ENCODE measurements at places on chromosomes 12 and 14.
A peak's percentile ranks its signal among the peaks of the same experiment; 100 is the strongest.

DNA sequence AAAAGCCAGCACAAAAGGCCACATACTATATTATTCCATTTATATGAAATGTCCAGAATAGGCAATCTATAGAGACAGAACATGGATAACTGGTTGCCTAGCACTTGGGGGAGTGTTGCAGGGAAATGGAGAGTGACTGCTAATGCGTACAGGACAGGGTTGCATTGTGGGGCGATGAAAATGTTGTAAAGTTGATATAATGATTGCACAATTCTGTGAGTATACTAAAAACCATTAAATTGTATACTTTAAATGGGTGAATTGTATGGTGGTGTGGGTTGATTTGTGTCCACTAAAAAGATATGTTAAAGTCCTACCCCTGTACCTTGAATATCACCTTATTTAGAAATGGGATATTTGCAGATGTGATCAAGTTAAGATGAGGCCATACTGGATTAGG, 7.0 kb upstream of the CAPRIN2 start:
- DNase-seq: no peak

- peak; percentile 68 for DNase-seq
These were observed 44.6 kb downstream of the SFSWAP start for GRCh38 chr12:131755305-131756113.

DNA sequence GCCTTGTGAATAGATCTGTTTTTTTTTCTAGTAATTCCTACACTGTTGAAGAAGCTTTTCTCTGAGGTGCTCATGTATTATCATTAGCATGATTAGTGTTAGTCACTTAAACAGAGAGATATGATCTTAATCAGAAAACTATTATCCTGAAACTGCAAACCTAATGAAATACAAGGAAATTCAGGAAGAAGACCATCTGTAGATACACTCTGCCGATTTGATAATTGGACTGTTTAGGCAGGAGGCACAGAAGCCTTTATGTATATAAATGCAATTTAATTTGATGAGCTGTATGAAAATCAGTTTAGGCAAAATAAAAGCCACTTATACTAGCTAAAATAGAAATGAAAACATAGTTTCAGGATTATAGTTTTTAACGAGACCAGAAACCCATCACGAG, 23.3 kb downstream of the PDZRN4 start:
- DNase-seq: no peak

DNA sequence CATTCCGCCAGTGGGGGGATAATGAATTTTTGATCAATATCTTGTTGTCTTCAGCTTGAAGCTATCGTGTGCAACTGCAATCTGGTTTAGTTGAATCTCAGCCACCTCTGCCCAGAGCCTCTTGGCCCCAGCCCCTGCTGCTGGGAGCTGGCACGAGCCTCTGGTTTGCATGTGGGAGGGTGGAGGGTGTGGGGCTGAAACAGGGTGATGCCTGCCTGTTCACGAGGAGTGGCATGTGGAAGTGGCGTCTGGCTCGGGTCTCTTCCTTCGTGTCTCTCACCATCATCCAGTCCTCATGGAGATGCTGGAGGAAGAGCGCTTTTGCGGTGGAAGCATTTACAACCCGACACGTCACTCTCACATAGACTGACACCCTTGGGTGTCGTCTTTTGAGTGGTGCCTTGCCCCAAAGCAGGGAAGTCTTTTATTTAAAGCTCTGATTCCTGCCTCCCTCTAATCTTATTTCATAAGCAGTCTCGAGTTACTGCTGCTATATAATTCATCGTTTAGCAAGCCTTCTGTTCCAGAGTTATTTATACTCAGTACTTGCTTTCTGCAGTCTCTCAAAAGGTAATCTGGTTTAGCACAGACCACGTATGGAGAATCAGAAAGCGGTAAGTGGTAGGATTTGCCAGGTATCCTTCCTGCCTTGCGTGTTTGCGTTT, 64.5 kb downstream of the AACS start:
- DNase-seq: no peak

DNA sequence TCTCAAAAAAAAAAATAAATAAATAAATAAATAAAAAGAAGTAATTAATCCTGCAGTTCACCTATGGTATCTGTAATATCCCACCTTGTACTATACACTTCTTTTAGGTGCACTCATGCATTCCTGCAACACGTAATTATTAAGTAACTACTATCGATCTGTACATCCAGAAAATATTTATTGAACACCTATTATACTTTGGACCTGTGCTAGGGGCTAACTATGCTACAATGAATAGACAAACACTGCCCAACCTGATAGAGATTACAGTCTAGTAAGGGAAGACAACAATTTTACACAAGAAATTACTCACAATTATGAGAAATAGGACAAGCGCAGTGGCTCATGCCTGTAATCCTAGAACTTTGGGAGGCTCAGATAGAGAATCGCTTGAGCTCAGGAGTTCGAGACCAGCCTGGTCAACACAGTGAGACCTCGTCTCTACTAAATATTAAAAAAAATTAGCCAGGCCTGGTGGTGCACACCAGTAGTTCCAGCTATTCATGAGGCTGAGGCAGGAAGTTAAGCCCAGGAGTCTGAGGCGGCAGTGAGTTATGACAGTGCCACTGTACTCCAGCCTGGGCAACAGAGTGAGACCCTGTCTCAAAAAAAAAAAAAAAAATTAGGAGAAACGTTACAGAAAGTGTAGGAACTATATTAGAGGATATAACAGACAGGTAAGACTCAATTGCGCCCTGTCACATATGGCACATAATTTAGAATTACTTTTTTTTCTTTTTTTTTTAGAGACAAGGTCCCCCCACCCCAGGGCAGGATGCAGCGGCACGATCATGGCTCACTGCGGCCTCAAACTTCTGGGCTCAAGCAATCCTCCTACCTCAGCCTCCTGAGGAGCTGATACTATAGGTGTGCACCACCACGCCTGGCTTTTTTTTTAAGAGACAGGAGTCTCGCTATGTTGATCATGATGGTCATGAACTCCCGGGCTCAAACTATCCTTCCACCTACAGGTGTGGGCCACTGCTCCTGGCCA, 1.2 kb downstream of the NRDE2 start:
- DNase-seq: no peak

DNA sequence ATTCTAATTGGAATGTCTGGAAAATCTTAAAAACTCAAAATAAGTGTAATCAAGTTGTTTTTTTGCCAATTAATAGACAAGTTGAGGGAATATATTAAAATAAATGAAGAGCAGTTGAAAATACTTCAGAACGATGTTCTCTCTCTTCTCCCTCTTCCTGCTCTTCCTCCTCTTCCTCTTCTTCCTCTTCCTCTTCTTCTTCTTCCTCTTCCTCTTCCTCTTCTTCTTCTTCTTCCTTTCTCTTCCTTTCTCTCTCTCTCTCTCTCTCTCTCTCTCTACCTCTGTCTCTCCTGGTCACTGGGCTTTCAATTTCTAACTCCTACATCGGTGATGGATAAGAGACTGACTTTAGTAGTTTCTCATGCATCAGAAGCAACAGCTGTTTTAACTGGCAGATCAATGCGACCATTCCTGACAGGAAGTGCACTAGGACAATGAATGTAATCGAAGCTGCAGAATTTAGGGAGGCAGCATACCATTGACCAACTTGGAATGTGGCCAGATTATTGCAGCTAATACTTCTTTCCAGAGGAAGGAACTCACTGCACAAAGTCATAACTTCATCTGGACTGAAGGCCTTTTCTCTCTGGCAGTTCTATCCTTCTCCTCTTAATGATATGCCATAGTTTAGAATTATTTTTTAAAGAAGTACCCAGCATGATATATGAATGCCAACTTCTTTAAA, 13.8 kb upstream of the TMTC2 start:
- no peak for DNase-seq

DNA sequence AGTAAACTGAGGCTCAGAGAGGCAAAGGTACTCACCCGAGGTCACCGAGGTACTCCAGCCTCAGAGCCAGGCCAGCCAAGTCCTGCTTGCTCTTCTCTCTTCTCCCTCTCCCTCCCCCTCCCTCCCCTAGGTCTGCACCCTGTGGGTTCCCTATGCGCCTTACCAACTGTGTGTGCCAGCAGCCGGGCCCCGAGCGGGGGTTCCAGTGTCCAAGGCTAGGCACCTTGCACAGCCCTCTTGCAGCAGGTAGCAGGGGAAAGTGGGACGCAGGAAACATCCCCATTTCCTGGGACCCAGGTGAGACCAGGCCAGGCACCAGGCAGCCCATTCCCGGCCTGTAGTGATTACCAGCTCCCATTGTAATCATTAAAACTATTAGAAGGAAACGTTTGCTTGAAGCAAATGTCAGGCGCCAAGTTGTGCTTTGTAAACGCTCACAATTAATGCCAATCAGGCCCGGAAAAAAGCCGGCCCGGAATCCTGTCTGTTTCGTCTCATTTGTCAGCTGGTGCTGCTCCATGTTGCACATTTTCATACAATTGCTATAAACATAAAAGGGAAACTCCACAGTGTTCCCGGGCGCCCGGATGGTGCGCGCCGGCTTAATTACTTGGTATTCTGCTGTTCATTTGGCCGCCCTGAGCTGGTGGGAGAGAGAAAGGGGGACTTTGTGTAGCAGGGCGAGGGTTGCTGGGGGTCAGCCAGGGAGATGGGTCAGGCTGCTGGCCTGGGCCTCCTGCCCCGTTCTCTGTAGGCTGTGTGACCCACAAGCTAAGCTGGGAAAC, 11.9 kb downstream of the FAM222A start:
- no peak for DNase-seq

GRCh38 chr14:42563313-42563712, 956.6 kb downstream of the LRFN5 start:
- no peak for DNase-seq

DNA sequence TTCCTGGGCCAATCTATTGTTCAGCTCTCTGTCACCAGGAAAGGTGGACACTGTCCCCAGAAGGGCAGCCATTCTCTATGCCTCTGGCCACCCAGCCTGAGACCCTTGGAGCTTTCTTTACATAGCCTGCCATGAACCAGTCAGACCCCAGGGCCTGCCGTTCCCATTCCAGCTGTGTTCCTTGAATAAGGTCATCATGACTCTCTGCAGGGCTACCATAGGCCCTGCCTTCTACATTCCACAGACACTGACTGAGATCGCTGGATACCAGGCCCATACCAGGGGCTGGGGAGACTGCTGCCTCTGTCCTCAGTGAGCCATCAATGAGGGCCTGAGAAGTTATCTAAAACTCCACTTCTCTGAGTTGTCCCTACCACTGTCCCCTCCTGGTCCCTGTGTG, 75.5 kb downstream of the SYNE3 start:
- no peak for DNase-seq

- no peak for DNase-seq
These were observed 103.2 kb upstream of the MDGA2 start for GRCh38 chr14:47778631-47779030.

DNA sequence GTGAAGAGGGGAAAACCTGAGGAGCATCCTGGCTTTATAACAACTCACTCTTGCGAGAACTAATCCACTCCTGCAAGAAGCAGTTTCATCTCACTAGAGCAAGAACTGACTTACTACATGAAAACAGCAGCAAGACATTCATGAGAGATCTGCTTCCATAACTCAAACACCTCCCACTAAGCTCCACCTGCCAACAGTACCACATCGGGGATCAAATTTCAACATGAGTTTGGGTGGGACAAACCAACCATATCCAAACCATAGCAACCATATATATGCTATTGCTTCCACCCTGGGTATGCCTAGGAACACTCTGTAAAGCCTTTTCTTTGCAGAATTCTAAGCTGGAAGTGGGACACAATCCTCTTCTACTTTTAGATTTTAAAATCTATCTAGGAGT, 13.9 kb upstream of the AVPR1A start:
- no peak for DNase-seq

- no peak for DNase-seq
These were observed 20.0 kb downstream of the KCNK10 start for GRCh38 chr14:88303041-88303440.

DNA sequence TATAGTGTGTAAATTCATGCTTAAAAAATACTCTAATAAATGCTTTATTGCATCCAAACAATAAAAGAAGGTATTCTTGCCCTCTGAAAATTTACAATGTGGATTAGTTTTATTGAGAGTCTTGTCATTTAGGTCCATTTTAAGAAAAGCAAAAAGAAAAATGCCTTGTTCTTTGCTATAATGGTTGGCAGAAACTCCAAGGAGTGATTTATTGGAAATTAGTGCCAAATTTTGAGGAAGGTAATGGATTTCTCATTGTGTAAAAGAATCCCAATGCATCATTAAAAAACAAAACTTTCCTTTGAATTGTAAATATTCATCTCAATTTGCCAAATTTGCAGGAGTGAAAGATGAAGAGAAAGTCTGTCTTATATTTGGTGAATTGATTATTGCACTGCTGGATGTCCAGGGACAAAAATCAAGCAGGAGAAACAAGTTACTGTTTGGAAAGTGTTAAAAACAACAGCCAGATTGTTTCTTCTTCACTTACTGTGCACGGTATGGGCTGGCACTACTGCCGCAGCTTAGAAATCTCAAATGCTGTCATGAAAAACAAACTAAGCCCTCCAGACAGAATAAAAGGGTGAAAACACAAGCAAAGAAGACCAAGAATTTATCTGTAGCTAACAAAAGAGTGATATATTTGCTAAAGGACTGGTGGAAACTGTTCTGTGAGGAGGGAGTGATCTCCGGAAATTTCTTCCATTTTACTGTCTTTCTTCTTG, 511.7 kb downstream of the TMTC2 start:
- no peak for DNase-seq

GRCh38 chr12:20101046-20101445, 267.3 kb upstream of the PDE3A start:
- DNase-seq: no peak

GRCh38 chr12:54161481-54162437, 27.0 kb downstream of the SMUG1 start:
- DNase-seq: no peak

- DNase-seq: no peak
These were observed 354.4 kb downstream of the MED13L start for GRCh38 chr12:115922952-115923564.

DNA sequence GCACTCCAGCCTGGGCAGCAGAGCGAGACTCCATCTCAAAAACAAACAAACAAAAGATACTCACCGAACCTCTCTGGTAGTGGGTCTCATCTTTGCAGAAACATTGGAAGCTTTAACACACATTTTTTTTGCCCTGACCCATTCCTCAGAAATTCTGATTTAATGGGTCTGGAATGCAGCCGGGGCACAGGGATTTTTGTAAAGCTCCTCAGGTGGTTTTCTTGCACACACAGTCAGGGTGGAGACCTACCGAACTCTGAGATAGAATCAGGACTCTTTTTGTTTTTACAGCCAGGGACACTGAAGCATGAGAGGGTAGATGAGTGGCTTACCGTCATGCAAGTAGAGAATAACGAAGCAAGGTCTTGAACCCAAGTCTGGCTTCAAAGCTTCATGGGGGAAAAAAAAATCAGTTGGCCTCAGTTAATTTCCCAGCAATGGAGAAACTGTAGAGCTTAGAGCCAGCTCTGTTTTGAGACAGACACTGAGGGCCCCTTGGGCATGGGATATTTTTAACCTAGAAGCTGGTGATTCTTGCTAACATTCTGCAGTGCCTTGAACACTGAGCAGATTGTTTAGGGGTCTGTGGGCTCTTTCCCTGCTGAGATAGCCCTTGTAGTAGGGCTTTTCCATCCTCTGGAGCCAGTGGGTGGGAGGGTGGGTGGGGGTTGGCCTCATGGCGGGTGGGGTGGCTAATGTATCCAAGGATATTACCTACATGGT, 4.8 kb downstream of the RNU4-2 start:
- no peak for DNase-seq
